Activated CD4-positive, alpha-beta T cell treated with anti-CD3 and anti-CD28 coated beads, Interleukin-2, amount 50 U/mL, for 16 hours (primary cell): ENCODE measurements at places on chromosomes 1 and 21.
A peak's percentile ranks its signal among the peaks of the same experiment; 100 is the strongest.

- peak; percentile 35 for DNase-seq
Measured at GRCh38 chr1:207883104-207883651, 27.7 kb downstream of the CD34 start.

DNA sequence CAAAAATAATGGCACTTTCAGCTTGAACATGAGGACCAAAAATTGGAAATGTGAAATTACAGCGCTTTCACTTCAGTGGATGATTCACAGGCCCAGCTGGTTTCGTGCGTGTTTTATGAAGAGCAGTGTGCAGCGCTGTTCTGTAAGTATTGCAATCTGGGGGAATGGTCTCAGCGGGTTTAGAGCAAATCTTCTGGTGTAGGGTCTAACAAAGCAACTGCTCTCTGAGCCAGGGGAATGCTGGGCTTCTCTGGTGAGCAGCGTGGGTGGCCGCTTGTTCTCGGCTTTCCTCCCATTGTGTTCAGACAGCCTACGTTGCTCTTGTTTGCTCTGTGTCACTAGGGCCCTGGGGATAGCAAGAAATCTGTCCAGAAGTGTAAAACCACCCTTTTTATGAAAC is 42.4 kb upstream of the GADD45A start:
- no peak for DNase-seq

GRCh38 chr1:12048372-12048771 is 14.7 kb upstream of the TNFRSF8 start:
- DNase-seq, result no peak

- no peak for DNase-seq
Measured at GRCh38 chr1:3774946-3775489, 2.5 kb downstream of the SMIM1 start.

GRCh38 chr1:219220945-219221344 is 47.3 kb downstream of the LYPLAL1 start:
- peak; percentile 19 for DNase-seq

DNA sequence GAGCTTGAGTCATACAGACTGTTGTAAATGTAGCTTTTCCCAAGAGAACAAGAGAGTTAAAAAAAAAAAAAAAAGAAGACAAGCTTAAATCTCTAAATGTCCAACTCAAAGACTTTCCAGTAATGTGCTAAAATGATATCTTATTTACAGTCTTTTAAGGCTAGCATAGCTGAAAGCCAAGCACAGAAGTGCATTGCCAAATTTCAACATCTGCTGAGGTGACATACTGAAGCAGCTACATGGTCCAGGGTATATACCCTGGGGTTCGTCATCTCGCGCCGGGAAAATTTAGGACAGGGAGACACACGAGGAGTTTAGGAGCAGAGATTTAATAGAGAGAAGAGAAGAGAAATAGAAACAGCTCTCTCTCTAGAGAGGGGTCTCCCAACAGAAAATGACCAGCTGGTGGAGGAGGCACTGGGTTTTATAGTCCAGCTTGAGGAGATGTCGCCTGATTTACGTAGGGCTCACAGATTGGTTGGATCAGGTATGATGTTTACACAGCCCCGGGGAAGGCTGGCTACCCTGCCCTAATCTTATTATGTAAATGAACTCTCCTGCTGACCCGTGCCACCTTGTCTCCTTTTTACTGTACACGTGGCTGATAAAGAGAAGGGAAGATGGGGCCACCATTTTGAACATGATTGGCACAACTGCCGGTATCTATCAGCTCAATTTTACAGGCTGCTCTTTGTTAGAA is 172.7 kb downstream of the TRIM33 start:
- no peak for DNase-seq

DNA sequence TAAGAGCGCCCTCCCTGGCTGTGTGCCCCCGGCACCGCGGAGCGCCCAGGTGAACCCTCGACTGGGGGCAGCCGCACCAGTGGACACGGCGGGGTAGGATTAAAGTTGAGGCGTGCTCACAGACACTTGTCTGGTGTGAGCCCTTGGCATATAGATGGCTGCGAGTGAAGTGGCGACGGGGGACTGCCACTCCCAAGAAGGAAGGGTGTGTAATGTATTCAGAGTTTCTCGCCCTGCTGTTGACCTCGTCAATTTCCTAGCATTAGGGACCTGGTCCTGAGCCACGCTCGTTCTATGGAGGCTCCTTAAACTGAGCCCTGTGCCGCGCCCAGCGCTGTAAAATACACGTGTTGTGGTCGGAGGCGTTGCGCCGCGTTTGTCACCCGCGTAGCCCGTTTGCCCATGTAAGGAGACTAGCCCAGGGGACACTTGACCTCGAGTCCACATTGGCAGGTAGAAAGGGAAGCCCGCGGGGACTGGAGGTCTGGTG is 554 bp downstream of the EVA1C start:
- DNase-seq, result no peak

DNA sequence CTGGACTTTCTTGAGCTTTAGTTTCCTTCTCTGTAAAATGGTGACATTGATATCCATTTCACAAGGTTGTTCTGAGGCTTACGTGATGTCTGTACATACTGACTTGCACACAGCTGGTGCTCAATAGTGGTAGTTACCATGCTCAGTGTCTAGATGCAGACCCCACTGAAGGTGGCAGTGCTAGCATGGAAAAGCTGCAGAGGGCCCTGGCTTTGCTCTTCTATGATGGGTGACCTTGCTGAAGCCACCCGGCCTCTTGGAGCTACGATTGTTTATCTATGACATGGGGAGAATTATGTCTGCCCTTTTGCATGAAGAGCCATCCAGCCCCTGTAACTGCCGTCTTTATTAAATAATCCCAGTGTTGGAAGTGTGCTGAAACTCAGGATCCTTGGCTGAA is 131.8 kb downstream of the PLXNA2 start:
- no peak for DNase-seq

GRCh38 chr1:145991735-145992412 is 4.5 kb downstream of the TXNIP start:
- DNase-seq, result no peak

GRCh38 chr1:233406994-233407631 is 79.6 kb downstream of the MAP3K21 start:
- peak; percentile 70 for DNase-seq

DNA sequence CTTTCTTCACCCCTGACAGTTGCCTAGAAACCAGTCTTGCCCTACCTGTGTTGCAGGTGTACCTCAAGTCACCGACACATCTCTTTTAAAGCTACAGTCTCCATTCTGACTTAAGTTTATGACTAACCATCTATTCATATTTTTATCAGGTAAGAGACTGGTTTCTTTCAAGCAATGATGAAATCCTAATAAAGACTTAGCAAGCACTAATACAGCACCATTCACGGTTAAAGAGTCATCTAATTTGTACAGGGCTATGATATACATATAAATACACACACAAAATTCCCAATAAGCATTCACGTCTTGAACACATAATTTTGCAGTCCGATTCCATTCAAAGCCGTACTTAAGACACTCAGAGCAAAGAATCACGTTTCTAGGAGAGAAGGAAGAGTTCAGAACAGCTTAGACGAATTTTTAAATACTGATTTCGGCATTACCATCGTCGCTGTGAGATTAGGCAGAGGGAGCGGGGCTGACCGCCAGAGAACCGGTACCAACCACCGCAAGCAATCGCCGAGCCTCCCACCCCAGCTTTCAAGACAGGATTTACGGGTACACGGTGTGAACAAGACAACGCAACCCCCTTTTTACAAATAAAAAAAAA is 943 bp downstream of the ERRFI1 start:
- no peak for DNase-seq

DNA sequence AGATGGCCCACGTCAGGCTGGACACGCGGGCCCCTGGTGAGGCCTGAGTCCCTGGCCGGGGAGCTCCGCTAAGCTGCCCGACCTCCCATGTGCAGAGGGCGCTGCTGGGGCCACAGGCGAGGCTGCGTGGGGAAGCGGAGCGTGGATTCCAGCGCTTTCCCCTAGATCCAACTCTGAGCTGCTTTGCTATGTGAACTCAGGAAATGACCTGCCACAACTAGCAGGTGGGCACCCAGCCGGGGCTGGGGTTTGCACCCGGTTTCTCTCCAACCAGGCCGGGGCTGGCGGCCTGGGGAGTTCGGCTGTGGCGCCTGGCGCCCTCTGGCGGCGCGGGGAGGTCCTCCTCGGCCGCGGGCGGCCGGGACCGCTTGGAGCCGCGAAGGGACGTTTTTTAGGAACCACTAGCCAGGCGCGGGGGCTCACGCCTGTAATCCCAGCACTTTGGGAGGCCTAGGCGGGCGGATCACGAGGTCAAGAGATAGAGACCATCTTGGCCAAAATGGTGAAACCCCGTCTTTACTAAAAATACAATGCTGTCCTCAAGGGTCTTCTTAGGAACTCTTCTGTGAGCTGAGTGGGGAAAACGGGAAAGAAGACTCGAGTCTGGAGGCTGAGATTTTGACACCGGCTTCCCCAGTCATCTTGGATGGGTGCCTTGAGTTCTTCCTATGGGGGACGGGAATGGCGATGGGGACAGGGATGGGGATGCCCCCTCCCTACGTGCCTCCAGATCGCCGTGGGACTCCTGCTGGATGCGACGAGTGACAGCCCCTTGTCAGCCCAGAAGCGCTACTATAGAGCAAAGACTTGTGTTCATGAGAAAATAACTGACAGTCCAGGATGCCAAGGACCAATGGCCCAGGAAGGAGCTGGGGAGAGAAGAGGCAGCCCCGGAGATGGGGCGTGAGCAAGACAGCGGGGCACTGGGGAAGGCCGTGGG is 12.6 kb downstream of the PYCR2 start:
- DNase-seq, result peak; percentile 61

DNA sequence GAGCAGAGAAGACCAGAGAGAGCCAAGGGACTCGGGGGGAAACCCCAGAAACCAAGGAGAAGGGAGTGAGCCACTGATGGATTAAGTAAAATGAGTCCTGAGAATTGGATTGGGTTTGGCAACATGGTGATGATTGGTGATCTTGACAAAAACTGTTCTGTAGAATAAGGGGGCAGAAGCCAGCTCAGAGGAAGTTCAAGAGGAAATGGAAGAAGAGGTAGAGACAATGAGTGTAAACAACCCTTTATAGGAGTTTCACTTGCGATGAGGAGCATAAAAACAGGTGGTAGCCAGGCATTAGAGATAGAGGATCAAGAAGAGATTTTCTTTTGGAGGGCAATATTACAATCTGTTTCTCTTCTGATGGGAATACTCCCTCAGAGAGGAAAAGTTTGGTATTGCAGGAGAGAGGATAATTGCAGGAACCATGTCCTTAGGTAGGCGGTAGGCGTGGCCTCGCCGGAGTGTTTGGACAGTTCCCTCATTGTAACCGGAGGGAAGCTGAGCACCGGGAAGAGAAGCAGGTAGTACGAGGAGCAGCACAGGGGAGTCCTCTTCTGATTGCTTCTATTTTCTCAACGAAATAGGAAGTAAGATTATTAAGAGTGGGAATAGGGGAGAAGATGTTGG is 68.4 kb upstream of the TENT5C start:
- DNase-seq, result no peak

DNA sequence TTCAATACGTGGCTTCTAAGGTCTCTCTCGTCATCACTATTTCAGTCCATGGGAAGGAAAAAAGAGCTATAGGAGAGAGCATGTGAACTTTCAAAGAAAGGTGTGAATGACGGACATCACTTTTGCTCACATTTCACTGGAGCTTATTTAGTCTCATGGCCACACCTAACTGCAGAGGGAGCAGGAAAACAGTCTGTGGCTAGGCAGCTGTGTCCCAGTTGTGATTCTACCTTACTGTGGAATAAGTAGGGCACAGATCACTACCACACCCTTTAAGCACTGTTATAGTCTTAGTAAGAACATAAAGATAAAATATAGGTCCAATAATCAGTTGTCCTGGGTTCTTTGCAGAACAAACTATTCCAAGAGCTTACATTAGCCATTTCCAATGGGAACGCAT is 192.9 kb downstream of the NRIP1 start:
- DNase-seq, result no peak

DNA sequence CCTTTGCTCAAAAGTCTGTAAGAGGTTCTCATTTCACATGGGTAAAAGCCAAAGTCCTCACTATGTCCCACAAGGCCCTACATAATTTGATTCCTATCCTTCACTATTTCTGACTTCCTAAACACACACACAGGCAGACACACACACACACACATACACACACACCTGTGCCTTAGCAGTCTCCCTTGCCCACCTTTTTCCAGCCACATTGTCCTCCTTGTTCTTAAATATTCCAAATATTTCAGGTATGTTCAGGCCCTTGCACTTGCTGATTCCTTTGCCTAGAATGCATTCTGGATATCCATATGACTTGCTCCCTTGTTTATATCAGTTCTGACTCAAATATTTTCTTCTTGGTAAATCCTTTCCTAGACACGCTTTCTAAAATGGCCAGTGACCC is 54.6 kb downstream of the NTNG1 start:
- DNase-seq, result no peak

DNA sequence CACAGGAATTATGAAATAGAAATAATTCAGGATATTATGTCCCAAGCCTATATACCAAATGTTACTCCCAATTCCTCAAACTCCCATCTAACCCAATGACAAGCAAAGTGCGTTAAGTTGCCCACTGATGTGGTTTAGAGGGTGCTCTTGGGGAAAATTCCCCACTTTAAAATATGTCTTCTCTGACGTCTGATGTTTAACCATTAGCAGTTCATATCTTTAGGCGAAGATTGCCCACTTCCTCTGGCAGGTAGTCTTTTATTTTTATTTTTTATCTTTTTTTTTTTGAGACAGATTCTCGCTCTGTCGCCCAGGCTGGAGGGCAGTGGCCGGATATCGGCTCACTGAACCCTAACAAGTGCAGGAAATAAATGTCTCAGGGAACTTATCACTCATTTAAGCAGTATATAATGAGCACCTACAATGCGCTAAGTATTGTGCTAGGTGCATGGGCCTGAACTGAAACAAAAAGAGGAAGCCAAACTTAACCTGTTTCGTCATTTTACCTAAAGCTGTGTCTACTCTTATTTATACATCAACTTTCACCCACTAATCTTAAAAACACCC is 1.3 kb upstream of the LYST start:
- DNase-seq, result peak; percentile 53

- no peak for DNase-seq
Measured at GRCh38 chr1:1917995-1918900, 831 bp downstream of the TMEM52 start.

DNA sequence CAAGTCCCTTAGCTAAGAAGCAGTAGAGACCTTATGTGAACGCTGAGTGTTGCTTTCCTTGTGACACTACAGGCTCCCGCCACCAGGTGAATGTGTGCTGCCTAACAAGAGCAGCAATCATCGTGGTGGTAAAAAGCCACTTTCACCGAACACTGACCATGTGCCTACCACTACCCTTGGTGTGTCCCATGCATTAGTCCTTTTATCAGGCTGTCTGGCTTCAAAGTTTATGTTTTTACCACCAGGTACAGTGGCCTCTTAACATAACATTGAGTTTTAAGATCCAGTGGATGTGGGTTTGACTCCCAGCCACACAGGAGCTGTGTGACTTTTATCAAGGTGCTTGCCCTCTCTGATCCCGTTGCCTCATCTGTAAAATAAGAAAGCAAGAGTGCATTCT is 1.7 kb downstream of the C1QB start:
- no peak for DNase-seq
